ENCODE measurements at places on chromosomes 16 and 17.

DNA sequence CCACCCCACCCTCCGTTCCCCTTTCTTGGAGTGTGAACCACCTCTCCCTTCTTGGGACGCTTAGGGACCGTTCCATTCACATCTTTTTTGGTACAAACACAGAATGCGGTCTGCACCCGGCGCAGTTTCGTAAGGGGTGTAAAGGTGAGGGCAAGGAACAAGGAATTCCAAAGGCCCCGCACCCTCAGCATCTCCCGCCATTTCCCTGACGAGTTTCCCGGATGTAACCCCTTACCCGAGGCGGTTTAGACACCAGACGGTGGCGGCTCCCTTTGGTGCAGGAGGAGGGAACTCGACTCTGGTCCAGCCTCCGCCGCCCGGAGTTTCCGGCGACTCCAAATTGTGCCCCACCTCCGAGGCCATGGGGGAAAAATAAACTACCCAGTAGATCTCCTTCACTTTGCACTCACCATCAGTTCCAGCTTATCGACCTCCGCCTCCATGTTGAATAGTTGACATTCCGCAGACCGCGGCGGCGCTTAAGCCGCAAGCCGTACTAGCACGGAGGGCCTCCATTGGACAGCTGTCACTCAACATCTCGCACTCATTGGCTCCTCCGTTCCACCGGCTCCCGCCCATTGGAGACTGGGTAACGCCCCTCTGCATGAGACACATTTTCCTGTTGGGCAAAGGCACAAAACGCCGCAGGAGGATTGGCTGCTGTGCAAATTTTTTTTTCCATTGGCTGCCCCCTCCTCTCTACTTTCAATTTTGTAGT lies at the start of gene SKA2:
Gene SKA2, minus strand, starts transcription at position 466 of the 718 bp plus-strand sequence. Its CDS starts 23 bp downstream, at position 443.
- DNase-seq, result peak; percentile 100

DNA sequence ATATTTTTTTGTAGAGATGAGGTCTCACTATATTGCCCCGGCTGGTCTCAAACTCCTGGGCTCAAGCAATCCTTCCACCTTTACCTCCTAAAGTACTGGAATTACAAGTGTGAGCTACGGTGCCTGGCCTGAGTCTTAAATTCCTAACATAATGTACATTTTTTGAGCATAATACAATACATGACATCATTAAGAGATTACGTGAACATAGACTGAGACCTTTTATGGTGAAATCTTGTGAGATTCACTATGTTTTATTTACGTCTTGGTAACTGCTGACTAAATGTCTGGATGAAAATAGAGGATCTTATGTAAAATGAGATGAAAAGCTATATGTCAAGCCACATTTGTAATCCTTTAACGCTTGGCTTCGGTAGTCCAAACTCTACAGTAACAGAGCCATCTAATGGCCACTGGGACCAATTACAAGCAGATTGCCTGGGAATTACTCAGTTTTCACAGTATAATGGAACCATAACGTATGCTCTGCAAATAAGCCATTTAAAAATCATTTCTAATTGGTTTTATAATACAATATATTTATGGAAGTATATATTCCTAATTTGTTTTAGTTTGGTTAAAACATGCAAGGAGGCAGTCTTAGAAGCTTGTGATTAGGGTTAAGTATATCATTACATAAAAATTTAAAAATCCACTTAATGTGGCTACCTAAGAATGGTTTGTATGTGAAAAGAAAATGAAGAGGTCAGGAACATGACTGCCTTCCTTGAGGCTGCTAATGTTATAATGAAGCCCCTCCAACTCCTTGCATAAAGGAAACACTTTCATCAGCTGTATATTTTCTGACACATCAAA lies 8.1 kb upstream of the EFCAB13 start:
- peak; percentile 90 for DNase-seq

GRCh38 chr16:22300427-22301071 lies 3.3 kb downstream of the POLR3E start:
- DNase-seq, result peak; percentile 35

DNA sequence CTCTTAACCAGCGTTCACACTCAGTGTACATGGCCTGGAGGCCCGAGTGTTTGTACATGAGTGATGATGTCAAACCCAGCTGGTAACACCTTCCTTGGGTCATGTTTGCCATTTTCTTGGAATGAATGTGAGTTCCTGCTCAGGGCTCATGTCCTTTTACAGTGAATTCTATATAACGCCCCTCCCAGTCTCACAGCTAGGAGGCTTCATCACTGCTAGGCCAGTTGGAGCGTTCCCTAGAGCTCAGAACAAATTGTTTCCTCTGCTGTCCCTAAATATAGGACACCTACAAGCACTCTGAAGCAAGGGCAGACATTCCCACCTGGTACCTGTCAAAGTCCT lies 5.5 kb downstream of the TIMM22 start:
- no peak for DNase-seq

- DNase-seq, result peak; percentile 31
Observed at GRCh38 chr16:79601092-79601930, 774 bp upstream of the MAF start.

DNA sequence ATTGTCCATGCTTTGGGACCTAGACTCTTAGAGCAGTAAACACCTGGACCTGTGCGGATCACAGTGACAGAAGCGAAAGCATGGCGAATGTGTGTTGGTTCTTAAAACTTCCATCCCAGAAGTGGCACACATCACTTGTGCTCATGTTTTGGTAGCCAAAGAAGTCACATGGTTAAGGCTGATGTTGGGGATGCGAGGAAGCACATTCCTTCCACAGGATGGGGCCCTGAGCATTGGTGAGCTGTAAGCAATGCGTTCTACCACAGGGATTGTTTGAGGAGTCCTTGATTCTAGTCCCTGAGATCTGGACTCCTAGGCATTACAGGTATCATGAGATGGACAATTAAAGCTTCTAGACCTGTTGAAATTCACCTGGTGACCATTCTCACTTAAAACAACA lies 375.9 kb downstream of the UTP18 start:
- DNase-seq, result no peak

DNA sequence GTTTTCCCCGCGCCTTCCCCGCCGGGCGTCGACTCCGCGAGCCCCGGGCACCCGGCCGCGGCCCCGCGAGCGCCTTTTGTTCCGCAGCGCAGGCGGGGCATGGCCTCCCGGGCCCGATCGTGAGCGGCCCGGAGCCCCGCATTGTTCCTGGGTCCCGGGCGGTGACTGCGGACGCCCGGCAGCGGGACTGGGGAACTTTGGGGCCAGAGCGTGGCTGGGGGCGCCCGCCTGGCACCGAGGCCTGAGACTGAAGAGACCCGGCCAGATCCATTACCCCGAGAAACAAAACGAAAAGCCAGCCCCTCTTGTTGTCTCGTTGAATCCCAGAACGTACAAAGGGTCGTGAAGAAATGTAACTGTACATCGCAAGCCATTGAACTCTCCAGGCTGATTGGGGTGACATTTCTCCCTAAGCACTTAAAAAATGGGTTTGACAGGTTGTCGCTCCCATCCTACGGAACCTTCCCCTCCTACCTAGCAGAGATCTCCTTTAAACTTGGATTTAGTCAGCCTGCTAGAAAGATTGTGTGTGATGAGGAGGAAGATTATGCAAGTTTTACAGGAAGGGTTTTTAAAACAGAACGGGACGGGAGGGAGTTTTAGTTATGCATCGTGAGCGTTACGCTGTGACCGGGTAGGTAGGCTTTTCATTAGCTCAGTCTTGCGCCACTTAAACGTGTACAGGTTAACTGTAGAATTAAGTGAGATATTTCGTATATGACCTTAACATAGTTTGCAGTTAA lies 825 bp downstream of the METTL9 start:
- no peak for DNase-seq

- DNase-seq, result no peak
Observed at GRCh38 chr16:84406006-84406963, 37.9 kb downstream of the ATP2C2 start.

DNA sequence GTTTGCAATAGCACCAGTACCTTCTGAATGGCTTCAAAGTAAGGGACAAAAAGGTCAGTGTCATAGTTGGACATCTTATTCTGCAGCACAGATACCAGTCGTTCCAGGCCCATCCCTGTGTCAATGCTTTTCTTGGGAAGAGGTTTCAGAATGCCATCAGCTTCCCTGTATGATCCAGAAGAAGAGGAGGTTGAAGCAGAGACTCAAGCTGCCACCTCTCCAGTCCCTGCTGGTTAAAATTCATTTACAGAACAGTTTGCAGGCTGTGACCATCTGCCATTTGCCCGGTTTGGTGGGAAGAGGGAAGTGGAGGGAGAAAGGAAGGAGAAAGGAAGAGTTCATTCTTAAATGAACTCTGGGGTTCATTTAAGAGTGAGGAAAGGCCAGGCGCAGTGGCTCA lies 18.4 kb upstream of the EXOSC6 start:
- DNase-seq, result no peak

GRCh38 chr17:81543339-81543675 lies 8.8 kb downstream of the FAAP100 start:
- DNase-seq, result no peak

DNA sequence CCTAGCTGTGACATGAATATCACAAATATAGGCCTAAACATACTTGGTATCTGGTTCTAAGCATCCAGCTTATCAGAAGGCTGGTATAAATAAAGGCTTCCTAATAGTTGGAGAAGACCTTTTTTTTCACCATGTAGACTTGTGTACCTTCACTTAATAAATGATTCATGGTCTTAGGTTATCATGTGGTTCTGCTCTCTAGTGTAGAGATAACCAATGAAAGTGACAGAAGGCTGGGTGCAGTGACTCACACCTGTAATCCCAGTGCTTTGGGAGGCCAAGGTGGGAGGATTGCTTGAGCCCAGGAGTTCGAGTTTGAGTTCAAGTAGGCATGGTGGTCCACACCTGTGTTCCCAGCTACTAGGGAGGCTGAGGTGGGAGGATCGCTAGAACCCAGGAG lies 3.1 kb downstream of the DDX19A start:
- DNase-seq, result peak; percentile 16

DNA sequence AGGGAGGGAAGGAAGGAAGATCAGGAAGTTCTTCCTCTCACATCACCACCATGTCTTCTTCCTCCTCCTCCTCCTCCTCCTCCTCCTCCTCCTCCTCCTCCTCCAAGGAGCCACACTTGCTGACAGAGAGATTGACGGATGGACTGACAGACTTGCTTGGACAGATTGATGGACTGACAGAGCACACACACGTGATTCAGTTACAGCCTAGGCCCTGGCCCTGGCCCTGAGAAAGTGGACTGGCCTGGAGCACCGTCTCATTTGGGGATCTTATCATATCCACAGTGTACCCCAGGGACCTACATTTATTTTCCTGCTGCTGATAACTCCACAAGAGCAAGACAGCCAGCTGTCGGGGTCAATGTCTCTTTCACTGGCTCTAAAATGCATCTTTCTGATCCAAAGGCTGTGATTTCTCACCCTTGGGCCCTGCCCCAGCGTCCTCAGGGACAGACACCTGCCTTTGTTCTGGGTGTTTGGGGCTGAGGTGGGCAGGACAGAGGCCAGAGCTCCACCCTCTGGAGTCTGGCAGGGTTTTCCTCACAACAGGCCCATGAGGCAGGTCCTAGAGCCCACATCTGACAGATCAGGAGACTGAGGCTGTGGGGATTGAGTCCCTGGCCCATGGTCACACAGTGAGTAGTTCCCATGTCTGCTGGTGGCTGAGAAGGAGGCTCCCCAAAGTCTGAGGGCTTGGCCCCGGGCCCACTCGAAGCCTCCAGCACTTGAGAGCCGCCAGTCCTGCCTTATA lies 2.3 kb upstream of the P2RX1 start:
- no peak for DNase-seq

- DNase-seq, result peak; percentile 75
Observed at GRCh38 chr16:53504665-53505064, 1.7 kb upstream of the AKTIP start.

DNA sequence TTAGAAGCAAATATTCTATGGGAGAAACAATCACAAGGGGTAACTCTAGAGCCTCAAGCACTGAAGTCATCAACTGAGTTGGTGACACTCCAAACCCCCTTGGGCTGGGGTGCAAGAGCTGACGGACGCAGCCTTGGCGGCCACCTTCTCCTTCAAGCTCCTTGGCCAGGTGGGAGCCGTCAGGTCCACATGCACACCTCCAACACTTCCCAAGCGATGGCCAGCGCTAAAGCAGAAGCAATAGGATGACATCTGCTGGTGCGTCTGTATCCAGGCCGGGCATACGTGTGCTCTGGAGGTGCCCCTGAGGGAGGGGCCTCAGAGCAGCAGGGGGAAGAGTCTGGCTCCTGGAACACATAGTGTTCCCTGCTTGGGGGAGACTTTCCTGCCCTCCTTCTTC lies 12.2 kb upstream of the FOXJ1 start:
- no peak for DNase-seq

GRCh38 chr17:21183468-21183867 lies 30.5 kb downstream of the TMEM11 start:
- no peak for DNase-seq
